ENCODE measurements at places on chromosomes 12 and 14. TPM values are rescaled to one million over a fixed set of nuclear protein-coding genes. Genes with fewer than 3 reads are reported as not detected.
A peak's percentile ranks its signal among the peaks of the same experiment; 100 is the strongest.

DNA sequence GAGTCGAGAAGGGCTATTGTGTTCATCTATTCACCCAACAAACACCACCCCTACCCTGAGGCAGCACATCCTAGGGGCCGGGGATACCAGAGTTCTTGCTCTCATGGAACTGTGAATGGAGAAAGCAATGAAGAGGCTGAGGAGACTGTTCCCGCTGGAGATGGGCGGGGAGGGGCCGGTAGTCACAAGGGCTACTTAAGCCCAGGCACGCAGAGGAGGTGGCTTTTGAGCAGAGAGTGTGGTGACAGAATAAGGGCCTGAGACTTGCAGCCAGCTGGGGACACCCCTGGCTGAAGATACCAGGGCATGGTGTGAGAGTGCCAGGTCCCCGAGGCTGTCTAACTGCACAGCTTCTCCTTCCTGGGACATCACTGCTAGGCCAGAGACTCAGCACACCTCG lies 114.1 kb upstream of the EVL start:
- DNase-seq, result no peak

The BBS10 gene
- 15.6 TPM for total RNA-seq

DNA sequence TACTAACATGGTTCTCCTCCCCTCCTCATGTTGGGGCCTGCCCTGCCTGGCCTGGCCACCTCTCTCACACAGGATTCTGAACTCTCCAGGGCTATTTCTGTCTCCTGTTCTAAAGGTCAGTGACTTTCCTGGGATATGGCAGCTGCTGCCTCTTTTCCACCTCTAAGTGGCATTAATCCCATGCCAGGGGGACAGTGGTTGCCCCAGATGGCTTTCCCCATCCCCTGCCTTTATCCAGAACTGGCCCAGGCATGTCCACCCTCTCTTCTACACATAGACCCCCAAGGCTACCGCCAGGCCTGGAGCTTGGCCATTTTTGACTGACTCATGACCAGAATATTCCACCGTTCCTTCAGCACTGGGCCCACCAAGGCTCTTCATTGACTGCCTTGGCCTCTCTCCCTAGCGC lies 90.4 kb downstream of the IRF2BPL start:
- no peak for DNase-seq

- DNase-seq, result peak; percentile 8
Observed at GRCh38 chr14:34172550-34173368, 221.9 kb upstream of the EGLN3 start.

GRCh38 chr14:57008534-57008933 lies 198.3 kb upstream of the OTX2 start:
- no peak for DNase-seq

The BEST3 gene
- total RNA-seq, result 0.87 TPM

DNA sequence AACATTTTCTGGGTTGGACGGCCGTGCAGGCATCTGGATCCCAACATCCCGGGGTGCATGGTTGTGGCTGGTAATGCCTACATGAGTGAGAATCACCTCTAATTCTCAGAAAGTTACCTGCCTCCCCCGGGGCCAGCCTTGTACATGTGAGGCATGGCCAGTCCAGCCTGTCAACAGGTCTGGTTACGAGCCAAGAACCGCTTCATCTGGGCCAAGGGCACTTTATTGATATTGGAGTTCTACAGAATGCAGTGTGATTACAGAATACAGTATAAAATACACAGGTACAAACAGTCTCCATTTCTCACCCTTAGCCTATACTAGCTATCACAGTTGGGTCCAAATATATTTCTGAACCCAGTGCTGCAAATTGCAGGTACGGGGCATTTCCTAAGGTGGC lies 84.9 kb upstream of the EVL start:
- DNase-seq, result no peak
